Foreskin melanocyte (primary cell): ENCODE measurements at places on chromosomes 4 and X.

- DNase-seq = peak; percentile 60
Measured at GRCh38 chr4:7939377-7940108, at the start of gene AFAP1. Gene AFAP1, minus strand, starts transcription at chr4:7939861. Its CDS starts 67,783 bp downstream, at chr4:7872078.

DNA sequence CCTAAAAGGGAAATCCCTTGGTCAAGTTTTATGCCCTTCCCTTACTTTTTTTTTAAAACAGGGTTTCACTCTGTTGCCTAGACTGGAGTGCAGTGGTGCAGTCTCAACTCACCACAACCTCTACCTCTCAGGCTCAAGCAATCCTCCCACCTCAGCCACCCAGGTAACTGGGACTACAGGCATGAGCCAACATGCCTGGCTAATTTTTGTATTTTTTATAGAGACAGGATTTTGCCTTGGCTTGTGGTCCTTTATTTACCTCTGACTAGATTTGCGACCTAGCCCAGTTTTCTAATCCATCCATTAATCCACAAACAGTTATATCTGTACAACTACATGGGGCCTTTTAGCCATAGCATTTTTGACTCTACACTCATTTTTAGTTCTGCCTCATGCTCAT, 23.7 kb downstream of the CDS1 start:
- DNase-seq = no peak

DNA sequence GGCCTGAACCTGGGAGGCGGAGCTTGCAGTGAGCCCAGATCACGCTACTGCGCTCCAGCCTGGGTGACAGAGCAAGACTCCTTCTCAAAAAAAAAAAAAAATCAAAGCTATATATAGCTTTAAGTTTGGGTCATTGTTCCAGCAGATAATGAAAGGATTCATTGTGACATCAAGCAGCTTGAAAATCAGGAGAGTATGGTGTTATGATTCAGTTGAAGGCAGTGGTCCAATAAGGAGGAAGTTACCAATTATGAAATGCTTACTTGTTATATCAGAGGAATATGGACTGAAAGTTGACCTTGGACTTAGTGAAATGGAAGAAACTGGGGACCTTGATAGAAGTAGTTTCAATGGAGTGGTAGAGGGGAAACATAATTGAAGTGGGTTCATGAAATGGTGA, 140.4 kb upstream of the MAD2L1 start:
- peak; percentile 67 for DNase-seq

- no peak for DNase-seq
Measured at GRCh38 chrX:40012868-40013265, 84.9 kb downstream of the BCOR start.

- no peak for DNase-seq
Measured at GRCh38 chr4:132230025-132230424, 919.1 kb upstream of the PCDH10 start.

- DNase-seq = no peak
Measured at GRCh38 chr4:178470996-178471784, 1029.0 kb upstream of the AGA start.

DNA sequence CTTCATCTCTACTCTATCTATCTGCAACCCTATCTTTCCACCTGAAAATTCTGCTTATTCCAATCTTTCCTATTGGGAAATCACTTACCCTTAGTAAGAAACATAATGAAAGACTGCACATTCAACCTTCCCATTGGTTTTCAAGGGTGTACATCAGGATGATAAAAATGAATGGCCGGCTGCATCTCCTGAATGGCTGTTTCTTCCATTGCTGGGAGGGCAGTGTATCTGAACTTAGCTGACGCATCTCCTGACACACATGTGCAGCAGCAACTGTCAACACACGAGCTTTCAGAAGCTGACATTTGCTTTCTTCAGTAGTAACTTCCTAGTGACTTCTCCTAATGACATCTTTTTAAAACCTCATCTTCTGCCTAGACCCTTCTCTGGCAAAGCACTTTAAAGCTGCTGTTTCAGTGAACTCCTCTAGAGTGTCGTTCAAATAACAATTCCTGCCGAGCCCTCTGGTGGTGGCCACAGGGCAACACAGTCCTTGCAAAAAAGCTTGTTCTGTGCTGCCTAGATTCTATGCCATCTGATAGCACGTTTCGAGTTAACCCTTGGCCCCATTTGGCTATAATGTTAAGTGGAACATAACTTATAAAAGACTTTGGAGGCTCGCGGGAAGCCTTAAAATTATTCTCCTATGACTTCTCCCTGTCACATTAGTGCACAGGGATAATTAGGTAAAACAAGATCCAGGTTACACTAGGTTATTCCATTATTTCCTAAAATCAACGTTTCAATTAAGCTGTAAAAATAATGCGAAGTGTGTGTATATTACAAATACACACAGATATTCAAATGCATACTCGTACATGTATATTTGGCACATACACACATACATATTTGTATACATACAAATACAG, 2340.7 kb downstream of the PCDH7 start:
- DNase-seq = peak; percentile 43

DNA sequence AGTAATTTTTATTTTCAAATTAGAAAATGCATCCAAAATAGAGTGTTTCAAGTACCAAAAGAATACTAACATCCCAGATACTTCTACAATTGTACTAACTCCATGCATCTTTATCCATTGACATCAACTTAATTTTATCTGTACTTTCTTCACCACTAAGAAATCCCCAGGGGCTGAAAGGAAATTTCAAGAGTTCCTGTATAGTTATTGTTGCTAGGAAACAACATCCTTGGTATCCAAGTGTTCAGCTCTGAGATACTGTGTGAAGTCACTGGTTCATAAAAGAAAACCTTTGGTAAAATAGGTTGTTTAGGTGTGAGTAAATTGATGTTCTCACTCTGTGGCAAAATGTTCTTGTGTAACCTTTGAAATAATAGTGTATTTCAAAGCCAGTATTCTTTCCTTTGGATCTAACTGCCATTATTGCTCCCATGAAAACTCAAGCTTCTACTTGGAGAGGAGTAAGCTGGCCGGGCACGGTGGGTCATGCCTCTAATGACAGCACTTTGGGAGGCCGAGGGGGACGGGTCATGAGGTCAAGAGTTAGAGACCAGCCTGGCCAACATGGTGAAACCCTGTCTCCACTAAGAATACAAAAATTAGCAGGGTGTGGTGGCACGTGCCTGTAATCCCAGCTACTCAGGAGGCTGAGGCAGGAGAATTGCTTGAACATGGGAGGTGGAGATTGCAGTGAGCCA, 72.9 kb downstream of the COMMD8 start:
- no peak for DNase-seq

DNA sequence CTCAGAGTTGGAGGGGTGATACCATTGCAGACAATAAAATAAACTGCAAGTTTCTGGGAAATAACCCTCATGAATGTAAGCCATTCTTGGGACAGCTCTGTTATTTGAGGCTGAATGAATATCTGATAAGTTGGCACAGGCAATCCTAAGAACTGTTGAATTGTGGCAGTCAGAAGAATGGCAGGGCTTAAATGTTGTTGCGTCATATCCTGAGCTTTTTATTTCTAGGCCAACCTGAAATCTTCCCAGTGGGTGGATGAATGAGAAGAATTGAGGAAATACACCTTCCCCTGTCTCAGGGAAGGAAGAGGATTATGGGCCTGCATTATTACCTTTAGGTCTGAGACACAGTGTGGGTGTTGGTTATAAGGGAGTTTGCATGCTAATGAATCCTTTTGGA, 64.4 kb upstream of the C4orf54 start:
- peak; percentile 8 for DNase-seq

- no peak for DNase-seq
Measured at GRCh38 chr4:152456609-152457008, 79.3 kb downstream of the FBXW7 start.

DNA sequence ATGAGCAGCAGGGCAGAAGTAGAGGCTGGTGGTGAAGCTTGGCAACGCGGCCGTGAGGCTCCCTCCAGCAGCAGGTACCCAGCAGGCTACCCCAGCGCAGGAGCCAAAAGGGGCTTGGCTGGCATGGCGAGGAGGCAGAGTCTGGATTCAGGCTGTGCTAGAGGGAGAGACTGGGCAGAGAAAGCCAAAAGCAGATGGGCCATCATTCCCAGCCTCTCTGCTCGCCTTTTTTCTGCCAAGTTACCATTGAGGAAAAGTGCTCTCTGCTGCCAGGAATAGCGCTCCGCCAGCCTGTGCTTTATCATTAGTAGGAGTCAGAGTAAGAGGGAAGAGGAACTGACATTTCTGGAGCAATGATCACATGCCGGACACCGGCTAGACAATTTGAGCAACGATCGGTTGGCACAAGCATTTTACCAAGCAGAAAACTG, 28.7 kb upstream of the MAP3K15 start:
- DNase-seq = no peak

- no peak for DNase-seq
Measured at GRCh38 chr4:108544481-108544880, 75.9 kb upstream of the RPL34 start.

GRCh38 chrX:101605146-101605545, 12.7 kb downstream of the ARMCX6 start:
- no peak for DNase-seq

- peak; percentile 75 for DNase-seq
Measured at GRCh38 chr4:157961229-157961990, 211.4 kb downstream of the GASK1B start.

DNA sequence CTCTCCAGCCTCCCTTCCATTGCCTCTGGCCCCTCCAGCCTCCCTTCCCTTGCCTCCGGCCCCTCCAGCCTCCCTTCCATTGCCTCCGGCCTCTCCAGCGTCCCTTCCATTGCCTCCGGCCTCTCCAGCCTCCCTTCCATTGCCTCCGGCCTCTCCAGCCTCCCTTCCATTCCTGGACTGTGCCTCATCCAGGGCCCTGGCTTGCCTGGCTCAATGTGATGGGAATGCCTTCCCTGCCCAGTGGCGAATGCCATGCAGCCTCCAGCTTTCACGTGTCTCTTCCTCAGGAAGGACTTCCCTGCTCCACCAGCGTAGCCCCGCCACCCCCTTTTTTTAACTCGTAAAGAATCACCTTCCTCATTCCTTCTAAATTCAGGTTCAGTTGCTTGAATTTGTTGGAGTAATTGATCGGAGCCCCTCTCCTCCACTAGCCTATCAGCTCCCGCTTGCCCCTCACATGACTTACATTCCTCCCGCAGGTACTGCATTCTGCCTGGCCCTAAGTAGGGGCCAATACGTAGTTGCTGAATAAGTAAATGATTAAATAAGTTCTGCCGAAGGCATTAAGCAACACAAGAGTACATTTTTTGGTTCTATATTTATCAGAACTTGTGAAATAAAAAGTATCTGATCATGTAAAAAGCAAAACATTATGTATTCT, 30.3 kb downstream of the SORBS2 start:
- DNase-seq = no peak

GRCh38 chr4:41334182-41334581, 77.5 kb downstream of the UCHL1 start:
- DNase-seq = no peak

DNA sequence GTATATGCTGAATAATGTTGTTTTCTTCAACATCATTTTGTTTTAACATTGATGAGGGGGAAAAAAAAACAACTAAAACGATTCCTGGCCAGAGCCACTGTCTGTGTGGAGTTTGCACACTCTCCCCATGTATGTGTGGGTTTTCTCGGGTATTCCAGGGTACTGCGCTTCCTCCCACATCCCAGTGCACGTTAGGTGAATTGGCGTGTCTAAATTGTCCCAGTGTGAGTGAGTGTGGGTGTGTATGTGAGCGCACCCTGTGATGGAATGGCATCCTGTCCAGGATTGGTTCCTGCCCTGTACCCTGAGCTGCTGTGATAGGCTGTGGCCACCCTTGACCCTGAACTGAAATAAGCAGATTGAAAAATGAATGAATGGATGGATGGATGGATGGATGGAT, 2.4 kb upstream of the DLG3 start:
- no peak for DNase-seq
